NCI-H69 (cell line): ENCODE measurements at places on chromosomes 5 and 9.
A peak's percentile ranks its signal among the peaks of the same experiment; 100 is the strongest.

DNA sequence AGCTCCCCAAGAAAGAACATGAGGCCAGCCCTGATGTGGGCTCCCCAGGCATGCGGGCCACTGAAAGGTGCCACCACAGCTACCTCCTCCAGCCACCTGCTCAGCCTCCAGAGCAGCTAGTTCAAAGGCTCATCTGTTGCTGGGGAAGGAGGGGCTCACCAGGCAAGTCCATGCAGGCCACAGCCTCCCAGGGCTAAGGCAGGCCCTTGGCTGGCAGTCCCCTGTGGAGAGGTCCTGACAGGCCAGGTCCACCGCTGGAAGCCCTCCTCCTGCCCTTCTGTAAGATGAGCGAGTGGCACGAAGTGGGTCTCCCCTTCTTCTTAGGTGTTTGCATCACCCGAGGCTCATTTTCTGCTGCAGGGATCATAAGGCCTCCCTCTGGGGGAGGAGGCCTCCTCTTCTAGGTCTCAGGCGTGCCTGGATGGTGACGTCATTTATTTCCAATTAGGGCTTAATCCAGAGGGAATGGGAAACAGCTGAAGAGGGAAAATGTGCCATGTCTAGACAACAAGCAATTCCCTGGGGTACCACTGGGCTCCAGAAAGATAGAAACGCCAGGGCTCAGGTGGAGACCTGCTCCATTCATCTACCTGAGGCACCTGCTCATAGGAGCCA lies 91.6 kb downstream of the CFAP90 start:
- peak; percentile 54 for DNase-seq

DNA sequence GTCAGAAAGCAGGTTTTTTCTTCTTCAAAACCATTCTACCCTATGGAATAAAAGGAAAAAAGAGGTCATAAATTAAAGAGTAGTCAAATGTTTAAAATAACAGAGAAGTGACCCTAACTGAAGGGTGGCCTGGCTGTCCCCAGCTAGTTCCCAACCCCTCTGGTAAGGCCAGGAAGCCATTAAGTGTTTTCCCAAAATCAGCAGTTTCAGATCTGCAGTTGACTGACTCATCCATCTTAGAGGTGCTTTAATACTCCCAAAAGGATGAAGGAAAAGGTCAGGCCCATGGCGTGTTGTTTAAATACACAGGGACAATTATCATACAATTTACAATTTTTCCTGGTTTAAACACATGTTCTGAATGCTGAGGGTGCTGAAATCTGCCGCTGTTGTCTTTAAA lies 47.9 kb upstream of the TBC1D9B start:
- no peak for DNase-seq

GRCh38 chr5:98065261-98065909 lies 708.1 kb upstream of the RGMB start:
- no peak for DNase-seq

- DNase-seq = no peak
Observed at GRCh38 chr5:143176048-143176447, 227.4 kb downstream of the NR3C1 start.

DNA sequence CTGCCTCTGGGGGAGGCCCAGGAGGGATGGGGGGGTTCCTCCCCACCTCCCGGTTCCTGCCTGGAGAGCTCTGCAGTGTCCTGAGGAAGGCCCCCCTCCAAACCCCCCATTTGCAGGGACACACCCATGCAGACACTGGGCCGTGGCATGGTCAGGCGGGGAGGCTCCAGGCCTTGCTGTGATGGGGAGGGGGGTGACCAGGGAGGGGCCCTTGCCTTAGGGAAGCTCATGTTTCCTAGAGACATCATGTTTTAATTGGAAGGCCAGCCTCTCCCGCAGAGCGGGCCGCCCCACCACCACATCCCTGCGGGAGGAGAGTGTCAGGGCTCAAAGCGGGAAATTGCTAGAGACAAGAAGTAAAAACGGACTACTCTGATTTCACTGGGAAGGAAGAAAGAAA lies 12.0 kb downstream of the PRRX2 start:
- DNase-seq = peak; percentile 73

GRCh38 chr5:133402775-133403174 lies 209.6 kb downstream of the FSTL4 start:
- DNase-seq = no peak
